ENCODE measurements at places on chromosomes 13 and 19. TPM values are rescaled to one million over a fixed set of nuclear protein-coding genes. Genes with fewer than 3 reads are reported as not detected.

DNA sequence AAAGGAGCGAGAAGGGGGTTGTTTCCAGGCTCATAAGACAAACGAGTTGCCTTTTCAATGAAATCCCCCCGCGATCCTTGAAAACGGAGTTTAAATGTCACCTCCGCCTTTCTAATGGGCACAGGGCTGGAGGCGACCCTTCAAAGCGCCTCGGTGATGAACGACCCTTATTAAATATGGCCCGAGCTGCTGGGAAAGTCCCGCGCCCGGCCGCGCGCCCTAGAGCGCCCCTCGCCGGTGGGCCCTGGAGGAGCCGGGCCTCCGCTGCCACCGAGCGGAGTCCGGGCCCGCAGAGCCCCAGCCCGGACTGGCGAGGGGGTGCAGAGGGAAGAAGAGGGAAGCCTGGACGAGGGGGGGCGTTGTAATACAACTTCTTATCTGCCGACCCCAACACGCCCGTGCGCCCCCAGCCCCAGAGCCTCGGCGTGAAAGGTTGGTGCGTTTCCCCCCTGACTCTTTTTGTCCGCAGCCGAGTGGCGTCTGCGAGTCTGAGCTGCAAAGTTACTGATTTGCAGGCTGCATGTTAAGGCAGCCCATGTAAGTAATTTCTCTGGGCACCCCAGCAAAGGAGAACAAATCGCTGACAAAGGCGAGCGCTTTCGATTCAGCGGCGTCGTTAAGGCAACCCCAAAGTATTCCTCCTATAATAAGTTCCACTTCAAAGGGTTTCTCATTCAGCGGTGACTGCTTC, 11.9 kb downstream of the ZIC5 start:
- no peak for DNase-seq

DNA sequence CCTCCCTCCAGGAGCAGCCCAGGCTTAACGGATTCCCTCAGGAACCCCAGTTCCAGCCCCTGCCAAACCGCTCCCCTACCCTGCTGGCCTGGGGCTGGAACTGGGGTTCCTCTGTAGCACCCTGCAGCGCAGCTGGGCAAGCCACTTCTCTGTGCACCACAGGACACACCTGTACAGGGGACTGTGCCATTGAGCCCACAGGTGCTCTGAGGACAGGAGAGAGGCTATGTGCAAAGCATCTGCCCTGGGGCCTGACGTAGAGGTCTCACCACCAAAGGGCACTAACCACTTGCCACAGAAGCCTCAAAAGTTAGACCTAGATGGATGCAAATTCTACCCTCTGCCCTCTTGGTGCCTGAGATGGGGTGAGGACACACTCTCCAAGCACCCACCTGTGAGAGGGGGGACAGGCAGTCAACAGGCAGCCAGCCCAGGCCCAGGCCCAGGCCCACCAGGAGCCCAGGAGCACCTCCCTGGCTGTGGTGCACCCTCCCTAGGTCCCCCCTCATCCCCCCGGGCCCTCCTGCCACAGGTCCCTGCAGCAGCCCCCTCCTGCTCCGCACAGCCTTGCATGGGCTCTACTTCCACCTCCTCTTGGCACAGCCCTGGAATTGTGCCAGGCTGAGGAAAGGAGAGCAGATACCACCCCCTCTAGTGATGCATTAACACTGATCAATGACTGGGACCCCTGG, 27.6 kb upstream of the SLC35E1 start:
- no peak for DNase-seq

GRCh38 chr13:40764587-40765403, 6.2 kb downstream of the MRPS31 start:
- DNase-seq: no peak

GRCh38 chr13:34364633-34365032, 546.7 kb downstream of the RFC3 start:
- no peak for DNase-seq

GRCh38 chr13:105116966-105117365, 1418.5 kb downstream of the EFNB2 start:
- no peak for DNase-seq

GRCh38 chr13:28058866-28059613, 41.3 kb downstream of the FLT3 start:
- DNase-seq: no peak

- no peak for DNase-seq
These were observed 485.1 kb downstream of the FOXO1 start for GRCh38 chr13:40181203-40181845.

The CCL25 gene
- polyA plus RNA-seq: not detected

GRCh38 chr19:49666120-49666444, 349 bp downstream of the BCL2L12 start:
- no peak for DNase-seq

DNA sequence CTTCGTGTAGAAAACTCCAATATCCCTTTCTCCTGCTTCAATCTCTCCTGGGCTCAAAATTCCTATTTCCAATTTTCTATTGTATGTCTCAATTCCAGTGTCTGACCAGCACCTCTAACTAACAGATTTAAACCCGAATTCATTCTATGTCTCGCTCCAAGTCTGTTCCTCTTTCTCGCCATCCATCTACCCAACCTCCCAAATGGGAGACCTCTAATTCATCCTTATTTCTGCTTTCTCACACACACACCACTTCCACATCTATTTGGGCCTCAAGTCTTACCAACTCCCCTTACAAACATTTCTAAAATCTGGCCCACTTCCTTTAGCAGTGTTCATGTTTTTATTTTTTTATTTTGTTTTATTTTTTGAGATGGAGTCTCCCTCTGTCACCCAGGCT, 53.3 kb downstream of the MBD3L2B start:
- no peak for DNase-seq

DNA sequence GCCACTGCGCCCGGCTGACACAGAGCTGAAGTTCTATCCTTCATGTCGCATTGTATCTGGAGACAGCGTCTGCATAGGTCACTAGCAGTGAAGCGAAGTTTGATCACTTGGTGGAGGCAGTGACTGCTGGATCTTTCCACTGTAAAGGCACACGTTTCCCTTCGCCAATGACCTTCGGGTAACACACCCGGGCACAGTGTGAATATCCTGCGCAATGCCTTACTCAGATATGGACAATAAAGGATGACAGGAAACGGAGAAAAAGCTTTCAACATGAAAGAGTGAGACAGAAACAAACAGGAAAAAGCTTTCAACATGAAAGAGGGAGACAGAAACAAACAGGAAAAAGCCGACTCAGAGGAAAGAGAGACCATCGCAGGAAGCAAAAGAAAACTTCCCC, 17.1 kb downstream of the ARL11 start:
- no peak for DNase-seq
